IMR-90 (cell line): ENCODE measurements at places on chromosomes 5 and 9. TPM values are rescaled to one million over a fixed set of nuclear protein-coding genes. Genes with fewer than 3 reads are reported as not detected.
A peak's percentile ranks its signal among the peaks of the same experiment; 100 is the strongest.

- no peak overlapping the region for H3K27ac ChIP-seq
- H3K27me3 ChIP-seq, result no peaks in the 10 kb centered on the region
- DNase-seq, result no peak
- H3K4me1 ChIP-seq, result no peaks in the 10 kb centered on the region
Observed at GRCh38 chr5:156922207-156922792, 40.7 kb downstream of the TIMD4 start.

SYNPO gene
- 3.0 and 3.1 TPM in 2 replicates for total RNA-seq

TAF1L gene
- under 0.01 TPM in 1 of 2 replicates, not detected in the other for total RNA-seq

LCN1 gene
- total RNA-seq, result not detected in 2 replicates

DNA sequence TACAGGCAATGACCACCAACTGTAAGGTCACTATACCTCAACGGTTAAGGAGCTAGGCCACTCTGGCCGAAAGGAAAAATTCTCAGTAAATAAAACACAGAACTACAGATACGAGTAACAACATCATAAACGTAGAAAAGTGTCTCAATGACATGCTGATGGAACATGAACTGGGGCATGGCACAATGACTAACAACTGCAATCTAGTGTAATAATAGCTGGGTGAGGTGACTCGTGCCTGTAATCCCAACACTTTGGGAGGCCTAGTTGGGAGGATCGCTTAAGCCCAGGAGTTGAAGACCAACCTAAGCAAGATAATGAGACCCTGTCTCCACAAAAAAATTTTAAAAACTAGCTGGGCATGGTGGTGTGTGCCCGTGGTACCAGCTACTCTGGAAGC lies 9.8 kb upstream of the RAPGEF6 start:
- H3K27me3 ChIP-seq, result no peaks in the 10 kb centered on the region
- DNase-seq, result peak; percentile 41

TAF11L3 gene
- total RNA-seq, result not detected in 2 replicates

AQP3 gene
- 3.3 and 3.8 TPM in 2 replicates for total RNA-seq

TOR4A gene
- 9.7 and 11.4 TPM in 2 replicates for total RNA-seq

GRCh38 chr5:103021314-103021713 lies 98.6 kb downstream of the GIN1 start:
- H3K4me3 ChIP-seq, result no peak overlapping the region
- no peak overlapping the region for H3K27ac ChIP-seq
- no peaks in the 10 kb centered on the region for H3K4me1 ChIP-seq

- no peaks in the 10 kb centered on the region for H3K4me1 ChIP-seq
- H3K27ac ChIP-seq, result no peak overlapping the region
Observed at GRCh38 chr9:9142001-9142400, 1342.4 kb upstream of the DMAC1 start.

DNA sequence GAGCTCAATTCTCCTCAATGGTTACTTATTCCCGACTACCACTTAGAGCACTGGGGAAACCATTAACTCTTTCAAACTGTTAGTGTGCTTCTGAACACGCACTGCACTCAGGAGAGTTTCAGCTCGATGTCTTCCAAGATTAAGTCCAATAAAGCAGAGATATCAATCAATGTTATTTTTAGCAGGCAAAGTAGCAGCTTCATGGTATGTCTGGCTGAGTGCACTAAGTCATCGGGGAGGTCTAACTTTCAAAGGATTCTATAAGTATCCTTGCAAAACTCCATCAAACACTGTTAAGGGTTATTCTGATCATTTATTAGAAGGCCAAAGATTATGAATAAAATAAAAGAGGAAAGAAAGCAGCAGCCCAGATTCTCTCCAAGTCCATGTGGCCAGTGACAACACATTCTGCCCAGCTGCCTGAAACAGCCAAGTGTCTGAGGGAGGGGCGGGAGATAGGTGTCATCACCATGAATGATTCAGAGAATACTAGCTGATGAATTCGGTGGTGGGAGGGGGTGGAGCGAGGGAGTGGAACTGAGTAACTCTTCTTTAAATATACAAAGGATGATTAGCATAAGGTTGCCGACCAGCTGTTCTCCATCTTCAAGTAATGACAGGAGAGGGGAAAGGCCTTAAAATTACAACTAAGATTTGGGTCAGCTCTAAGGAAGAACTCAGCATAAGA lies 21.3 kb downstream of the NREP start:
- peaks cover 31% of the 10 kb centered on the region for H3K4me1 ChIP-seq
- peak; percentile 98 for DNase-seq
- no peak overlapping the region for H3K27ac ChIP-seq
- H3K4me3 ChIP-seq, result no peak overlapping the region

DNA sequence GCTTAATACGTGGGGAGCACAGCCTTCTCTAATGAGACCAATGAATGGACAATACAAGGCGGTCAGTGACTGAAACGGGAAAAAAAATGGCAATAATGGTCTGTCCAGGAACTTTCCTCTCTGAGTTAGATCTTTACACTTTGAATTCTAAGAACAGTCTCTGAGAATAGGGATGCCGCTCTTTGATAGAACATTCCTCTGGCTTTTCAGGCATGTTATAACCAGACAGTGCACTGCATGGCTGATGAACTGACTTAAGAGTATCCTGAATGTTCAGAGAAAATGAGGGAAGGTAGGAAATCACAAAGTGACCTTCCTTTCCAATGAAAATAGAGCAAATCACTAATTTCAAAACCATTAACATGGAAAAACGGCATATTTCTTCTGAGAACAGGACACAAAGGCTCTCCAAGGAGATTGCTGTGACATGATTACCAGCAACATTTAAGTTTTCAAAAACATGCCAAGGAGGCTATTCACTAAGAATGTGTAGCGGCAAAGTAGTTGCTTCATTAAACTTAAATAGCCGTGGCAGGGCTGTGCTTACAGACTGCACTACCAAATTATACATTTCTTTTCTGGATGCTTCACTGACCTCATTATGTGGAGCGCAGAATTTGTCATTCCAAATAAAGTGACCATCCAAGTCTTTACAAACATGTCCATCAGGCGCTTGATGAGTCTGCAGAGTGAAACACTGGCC lies 105.9 kb downstream of the MARCHF3 start:
- H3K4me1 ChIP-seq, result peaks cover 2% of the 10 kb centered on the region
- no peak for DNase-seq
- no peak overlapping the region for H3K27ac ChIP-seq
- H3K4me3 ChIP-seq, result no peak overlapping the region
- H3K36me3 ChIP-seq, result no peaks in the 10 kb centered on the region

DNA sequence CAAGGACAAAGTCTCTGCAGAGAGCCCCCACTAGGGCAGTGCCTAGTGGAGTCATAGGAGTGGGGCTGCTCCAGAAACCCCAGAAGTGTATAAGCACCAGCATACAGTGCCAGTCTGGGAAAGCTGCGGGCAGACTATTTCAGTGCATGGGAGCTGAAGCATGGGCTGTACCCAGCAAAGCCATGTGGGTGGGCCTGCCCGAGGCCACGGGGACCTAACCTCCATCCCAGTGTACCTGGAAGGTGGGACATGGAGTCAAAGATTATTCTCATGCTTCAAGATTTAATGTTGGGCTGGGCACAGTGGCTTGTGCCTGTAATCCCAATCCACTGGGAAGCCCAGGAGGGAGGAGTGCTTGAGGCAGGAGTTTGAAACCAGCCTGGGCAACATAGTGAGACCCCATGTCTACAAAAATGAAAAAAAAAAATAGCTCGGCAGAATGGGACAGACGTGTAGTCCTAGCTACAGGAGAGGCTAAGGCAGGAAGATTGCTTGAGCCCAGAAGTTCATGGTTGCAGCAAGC lies 36.7 kb downstream of the PTPDC1 start:
- DNase-seq, result no peak
- no peaks in the 10 kb centered on the region for H3K27me3 ChIP-seq
- H3K4me3 ChIP-seq, result no peak overlapping the region
- no peaks in the 10 kb centered on the region for H3K4me1 ChIP-seq

DBH gene
- total RNA-seq, result not detected in 2 replicates

DNA sequence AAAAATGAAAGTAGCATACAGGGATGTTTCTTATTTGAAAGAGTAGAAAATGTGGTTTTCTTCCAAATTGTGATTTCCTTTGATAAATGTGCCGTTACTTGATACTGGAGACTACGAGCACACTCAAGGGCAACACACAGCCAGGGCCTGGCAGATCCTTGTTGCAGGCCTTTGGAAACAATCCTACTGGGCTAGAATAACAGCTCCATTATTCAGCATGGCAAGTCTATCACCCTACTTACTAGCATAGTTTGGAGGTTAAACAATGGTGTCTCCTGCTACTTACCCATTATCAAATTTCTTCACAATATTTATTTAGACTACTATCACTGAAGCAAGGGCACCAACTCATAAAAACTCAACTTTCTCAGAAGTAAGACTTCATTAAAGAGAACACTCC lies 140.8 kb upstream of the ZNF608 start:
- DNase-seq, result no peak
- H3K27ac ChIP-seq, result no peak overlapping the region
- H3K27me3 ChIP-seq, result no peaks in the 10 kb centered on the region; the same call in 1 of the 2 replicates
- H3K36me3 ChIP-seq, result no peaks in the 10 kb centered on the region
- peaks cover 2% of the 10 kb centered on the region; the same call in 1 of the 2 replicates for H3K4me1 ChIP-seq

ORM2 gene
- not detected in 2 replicates for total RNA-seq

GRCh38 chr5:90802474-90803317 lies 244.1 kb downstream of the ADGRV1 start:
- no peaks in the 10 kb centered on the region for H3K36me3 ChIP-seq
- no peaks in the 10 kb centered on the region for H3K4me1 ChIP-seq
- no peak overlapping the region for H3K27ac ChIP-seq
- peak; percentile 32 for DNase-seq
- no peaks in the 10 kb centered on the region; the same call in 1 of the 2 replicates for H3K27me3 ChIP-seq

- H3K4me3 ChIP-seq, result no peak overlapping the region
- DNase-seq, result no peak
- H3K4me1 ChIP-seq, result no peaks in the 10 kb centered on the region
- H3K36me3 ChIP-seq, result no peaks in the 10 kb centered on the region
- no peaks in the 10 kb centered on the region for H3K27me3 ChIP-seq
Observed at GRCh38 chr5:162456086-162456485, 388.5 kb downstream of the GABRG2 start.

DNA sequence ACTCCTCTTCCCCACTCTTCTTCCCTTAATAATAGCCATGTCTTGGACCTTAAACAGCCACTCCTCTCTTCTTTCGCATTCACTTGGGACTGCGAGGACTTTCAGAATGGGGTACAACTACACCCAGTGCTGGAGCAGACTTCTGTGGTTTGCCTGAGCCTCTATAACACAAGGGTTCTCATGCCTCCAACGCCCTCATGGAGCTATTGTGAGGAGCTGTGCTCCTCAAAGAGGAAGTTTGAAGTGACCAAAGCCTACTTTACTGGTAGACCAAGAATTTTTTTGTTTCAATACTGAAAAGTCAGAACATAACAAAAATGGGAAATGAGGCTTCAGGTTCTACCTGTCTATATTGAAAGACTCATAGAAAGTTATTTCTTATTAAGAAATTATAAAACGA lies 316.4 kb downstream of the PIK3R1 start:
- H3K4me3 ChIP-seq, result no peak overlapping the region
- H3K36me3 ChIP-seq, result no peaks in the 10 kb centered on the region
- no peaks in the 10 kb centered on the region for H3K27me3 ChIP-seq
- DNase-seq, result no peak
- peaks cover 10% of the 10 kb centered on the region for H3K4me1 ChIP-seq

DNA sequence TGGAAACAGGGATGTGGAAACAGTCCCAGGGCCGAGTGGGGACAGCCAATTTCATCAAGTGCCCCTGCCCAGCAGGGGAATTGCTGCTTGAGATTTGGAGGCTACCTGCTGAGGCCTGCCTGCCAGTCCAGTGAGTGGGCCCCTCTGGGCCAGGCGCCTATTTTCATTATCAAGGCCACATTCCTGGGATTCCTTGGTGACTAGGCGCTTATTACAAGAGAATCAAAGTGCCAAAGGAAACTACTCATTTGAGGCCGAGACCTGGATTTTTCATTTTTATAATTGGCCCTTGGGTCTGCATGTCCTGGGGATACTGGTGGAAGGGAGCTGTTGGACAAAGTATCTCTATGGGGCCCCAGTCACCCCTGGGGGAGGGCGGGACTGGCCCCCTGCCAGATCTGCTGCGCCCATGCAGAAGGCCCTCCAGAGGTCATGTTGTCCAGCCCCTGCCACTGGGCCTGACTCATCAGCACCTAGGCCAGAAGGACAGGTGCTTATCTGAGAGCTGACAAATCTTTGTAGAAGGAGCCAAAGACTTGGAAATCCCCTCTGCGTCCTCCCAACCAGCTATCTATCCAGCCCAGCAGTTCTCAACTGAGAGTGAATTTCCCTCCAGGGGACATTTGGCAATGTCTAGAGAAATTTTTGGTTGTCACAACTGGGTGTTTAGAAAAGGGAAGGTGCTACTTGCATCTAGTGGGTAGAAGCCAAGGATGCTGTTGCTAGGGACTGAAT lies 45.6 kb downstream of the FOXI1 start:
- H3K4me1 ChIP-seq, result peaks cover 7% of the 10 kb centered on the region; the same call in 1 of the 2 replicates
- peak; percentile 44 for DNase-seq
- H3K36me3 ChIP-seq, result no peaks in the 10 kb centered on the region
- no peak overlapping the region for H3K27ac ChIP-seq

IFNA21 gene
- not detected in 2 replicates for total RNA-seq

DNA sequence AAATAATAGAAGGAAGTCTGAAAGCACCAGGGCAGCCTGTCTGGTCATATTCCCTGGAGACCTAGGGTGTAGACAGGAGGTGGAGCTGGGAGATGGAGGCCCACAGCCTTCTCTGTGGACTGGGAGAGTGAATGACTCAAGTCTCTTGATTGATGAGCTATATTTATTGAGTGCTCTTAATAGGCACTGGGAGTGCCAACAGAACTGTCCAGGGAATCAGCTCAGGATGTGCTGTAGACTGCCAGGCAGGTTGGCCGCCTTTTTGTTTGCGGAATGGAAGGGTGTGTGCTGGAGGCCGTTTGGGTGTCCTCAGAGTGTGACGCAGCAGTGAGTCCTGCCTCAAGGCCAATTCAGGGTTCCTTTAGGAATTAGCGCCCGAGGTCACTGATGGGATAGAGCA lies 33.4 kb upstream of the POMT1 start:
- no peaks in the 10 kb centered on the region for H3K4me1 ChIP-seq
- no peak overlapping the region for H3K27ac ChIP-seq
- no peak overlapping the region for H3K4me3 ChIP-seq
- H3K36me3 ChIP-seq, result peaks cover 74% of the 10 kb centered on the region
- H3K27me3 ChIP-seq, result no peaks in the 10 kb centered on the region
- DNase-seq, result no peak

OTULINL gene
- 0.18 and 0.28 TPM in 2 replicates for total RNA-seq

DNA sequence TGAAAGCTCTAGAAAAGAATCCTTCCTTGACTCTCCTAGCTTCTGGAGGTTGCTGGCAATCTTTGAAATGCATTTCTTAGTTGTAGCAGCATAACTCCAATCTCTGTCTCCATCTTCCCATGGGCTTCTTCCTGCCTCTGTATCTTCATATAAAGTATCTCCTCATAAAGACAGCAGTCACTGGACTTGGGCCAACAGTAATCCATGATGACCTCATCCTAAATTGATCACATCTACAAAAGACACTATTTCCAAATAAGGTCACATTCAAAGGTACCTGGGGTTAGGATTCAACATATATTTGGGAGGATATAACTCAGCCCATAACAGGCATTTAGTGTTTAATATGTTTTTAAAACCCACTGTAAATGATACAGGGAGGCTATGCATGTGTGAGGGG lies 123.3 kb downstream of the MLLT3 start:
- H3K27ac ChIP-seq, result no peak overlapping the region
- no peak overlapping the region for H3K4me3 ChIP-seq
- no peak for DNase-seq
- no peaks in the 10 kb centered on the region for H3K36me3 ChIP-seq
- H3K4me1 ChIP-seq, result no peaks in the 10 kb centered on the region
- no peaks in the 10 kb centered on the region for H3K27me3 ChIP-seq

GRCh38 chr9:90058182-90058763 lies 453.5 kb downstream of the GADD45G start:
- no peaks in the 10 kb centered on the region for H3K36me3 ChIP-seq
- DNase-seq, result no peak
- no peak overlapping the region for H3K27ac ChIP-seq
- H3K27me3 ChIP-seq, result no peaks in the 10 kb centered on the region; the same call in 1 of the 2 replicates
- H3K4me1 ChIP-seq, result no peaks in the 10 kb centered on the region
- H3K4me3 ChIP-seq, result no peak overlapping the region
